ENCODE measurements at places on chromosomes 11 and 22. TPM values are rescaled to one million over a fixed set of nuclear protein-coding genes. Genes with fewer than 3 reads are reported as not detected.

Gene PLAAT4
- total RNA-seq: 54.4 TPM

Gene TP53AIP1
- total RNA-seq: 0.17 TPM

Gene ZNF214
- 19.6 TPM for total RNA-seq

Gene SERPING1
- total RNA-seq: 5.5 TPM

Gene OR51E2
- total RNA-seq: not detected

Gene MAJIN
- total RNA-seq: not detected

Gene ANKK1
- total RNA-seq: 0.17 TPM

Gene TMEM25
- total RNA-seq: 11.2 TPM

Gene KCNJ1
- total RNA-seq: under 0.01 TPM

Gene SCN4B
- under 0.01 TPM for total RNA-seq

Gene SCGB1C1
- total RNA-seq: not detected

Gene ZNRF3
- 2.2 TPM for total RNA-seq

Gene CD248
- 168 TPM for total RNA-seq

Gene C22orf23
- total RNA-seq: 0.32 TPM

Gene MMP8
- under 0.01 TPM for total RNA-seq

Gene ANGPTL5
- total RNA-seq: 0.63 TPM

Measured in bronchial smooth muscle cell (primary cell).